SK-N-SH (cell line): ENCODE measurements at places on chromosomes 5 and 9.

GRCh38 chr5:158990979-158991775, 108.5 kb downstream of the EBF1 start:
- DNase-seq = no peak

DNA sequence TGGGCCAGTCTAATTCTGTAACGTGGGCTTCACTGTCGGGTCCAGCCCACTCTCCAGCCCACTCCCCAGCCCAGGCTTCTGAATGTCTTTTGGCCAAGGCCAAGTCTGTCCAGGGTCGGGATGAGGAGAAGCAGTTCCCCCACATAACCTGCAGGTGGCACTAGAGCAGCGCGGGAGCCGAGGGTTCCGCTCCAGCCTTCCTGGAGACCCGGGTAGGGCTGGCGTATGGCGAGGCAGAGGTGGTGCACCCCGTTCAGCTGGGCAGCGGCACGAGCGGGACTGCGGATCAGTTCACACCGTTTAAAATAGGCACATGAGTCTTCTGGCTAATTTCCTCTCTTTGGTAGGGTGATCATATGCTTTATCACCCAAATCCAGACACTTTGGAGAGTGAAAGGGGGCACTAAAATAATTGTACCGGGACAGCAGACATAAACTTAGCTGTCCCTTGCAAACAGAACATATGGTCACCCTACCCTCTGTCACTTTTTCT, 185.9 kb downstream of the MSX2 start:
- peak; percentile 90 for DNase-seq

DNA sequence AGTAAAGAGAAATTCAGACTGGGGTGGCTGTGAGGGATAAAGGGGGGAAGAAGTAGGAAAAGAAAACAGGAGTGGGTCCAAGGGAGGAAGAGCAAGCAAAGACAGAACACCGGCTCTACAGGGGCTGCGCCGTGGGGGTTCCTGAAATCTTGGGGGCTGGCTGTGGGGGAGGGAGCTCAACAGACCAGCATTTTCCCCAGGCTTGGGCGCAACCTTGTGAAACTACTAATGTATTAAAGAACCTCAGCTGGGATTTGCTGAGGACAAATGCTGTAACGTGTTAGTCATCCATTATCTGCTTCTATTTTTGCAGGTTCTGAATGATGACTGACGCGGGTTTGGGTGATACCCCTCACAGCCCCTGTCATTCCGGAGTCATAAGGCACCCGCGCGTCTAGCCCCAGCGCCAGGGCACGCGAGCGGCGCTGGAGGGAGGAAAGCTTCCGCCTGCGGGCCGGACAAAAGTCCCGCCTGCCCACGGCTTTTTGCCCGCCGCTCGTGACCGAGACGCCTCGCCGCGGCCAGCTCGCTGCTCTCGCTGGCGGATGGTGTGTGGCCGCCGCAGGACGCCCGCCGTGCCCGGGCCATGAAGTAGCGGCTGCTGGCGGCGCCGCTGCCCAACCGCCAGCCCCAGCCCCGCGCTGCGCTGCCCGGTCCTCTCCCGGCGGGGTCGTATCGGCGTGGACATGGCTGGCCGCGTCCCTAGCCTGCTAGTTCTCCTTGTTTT, 110.6 kb downstream of the PAM start:
- peak; percentile 82 for DNase-seq

GRCh38 chr5:177565046-177565445, 10.7 kb upstream of the FAM193B start:
- DNase-seq = no peak

DNA sequence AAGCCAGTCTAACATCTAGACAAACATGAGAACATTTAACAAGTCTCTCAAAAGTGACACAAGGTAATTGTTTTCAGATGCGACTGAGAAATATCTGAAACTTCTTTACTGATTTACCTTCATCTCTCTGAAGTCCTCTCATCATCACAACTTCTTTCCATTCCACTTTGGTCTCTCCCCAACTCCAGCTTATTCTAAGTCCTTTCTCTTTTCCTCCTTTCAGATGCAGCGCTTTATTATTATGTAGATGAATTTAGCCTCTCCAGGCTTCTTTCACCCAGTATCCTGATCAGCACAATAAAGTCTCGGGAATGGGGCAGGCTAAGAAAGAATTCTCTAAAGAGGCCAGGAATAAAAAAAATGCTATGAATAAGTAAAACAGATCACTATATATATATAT, 128.0 kb downstream of the KCTD16 start:
- no peak for DNase-seq

- DNase-seq = no peak
These were observed 24.0 kb upstream of the CARTPT start for GRCh38 chr5:71695071-71695470.

DNA sequence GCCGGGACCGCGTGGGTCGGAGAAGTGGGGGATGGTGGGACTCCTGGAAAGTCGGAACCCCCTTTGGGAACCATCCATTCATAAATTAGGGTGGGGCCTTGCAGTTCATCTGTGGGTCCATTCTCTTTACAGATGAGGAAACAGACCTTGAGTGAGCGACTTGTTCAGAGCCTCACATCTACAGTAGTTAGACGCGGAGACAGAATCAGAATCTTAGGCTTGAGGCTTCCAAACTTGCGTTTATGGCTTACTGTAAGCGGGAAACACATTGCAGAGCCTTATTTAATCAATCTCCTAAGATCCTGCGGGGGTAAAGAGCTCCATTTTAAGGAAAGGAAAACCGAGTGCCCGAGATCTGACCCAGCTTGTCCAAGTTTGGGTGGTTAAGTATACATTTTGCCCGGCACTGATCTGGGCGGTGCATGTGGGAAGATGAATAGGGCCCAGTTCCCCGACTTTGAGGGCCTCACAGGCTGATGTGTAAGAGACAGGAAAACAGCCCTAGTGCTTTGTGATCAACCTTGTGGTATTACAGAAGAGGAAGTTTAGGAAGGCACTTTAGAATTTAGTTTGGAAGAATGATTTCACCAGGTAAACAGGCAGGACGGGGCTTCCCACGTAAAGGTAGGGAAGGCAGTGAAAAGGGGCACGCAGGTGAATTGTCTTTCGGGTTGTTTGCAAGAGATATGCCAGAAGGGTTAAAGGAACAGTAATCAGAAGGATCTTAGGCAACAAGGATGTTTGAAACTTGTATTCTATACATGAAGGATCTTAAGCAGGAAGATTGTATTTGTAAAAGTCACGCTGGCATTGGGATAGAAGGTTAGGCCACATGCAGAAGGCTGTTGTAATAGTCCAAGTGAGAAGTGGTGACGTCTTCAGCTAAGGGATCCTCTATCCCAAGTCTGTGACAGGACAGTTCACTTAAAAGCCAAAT, 744 bp downstream of the TARS1 start:
- DNase-seq = peak; percentile 17
